ENCODE measurements at places on chromosomes 6 and 20. TPM values are rescaled to one million over a fixed set of nuclear protein-coding genes. Genes with fewer than 3 reads are reported as not detected.

Gene DPPA5
- total RNA-seq, result not detected

- peaks cover 1% of the 10 kb centered on the region for H3K4me1 ChIP-seq
- peaks cover 72% of the 10 kb centered on the region for H3K36me3 ChIP-seq
- no peak for DNase-seq
- H3K27ac ChIP-seq, result no peak overlapping the region
- H3K27me3 ChIP-seq, result no peaks in the 10 kb centered on the region
Observed at GRCh38 chr6:151431337-151431736, 20.6 kb downstream of the RMND1 start.

- no peaks in the 10 kb centered on the region for H3K4me1 ChIP-seq
- no peak overlapping the region for H3K27ac ChIP-seq
- no peaks in the 10 kb centered on the region for H3K27me3 ChIP-seq
- H3K4me3 ChIP-seq, result no peak overlapping the region
- no peaks in the 10 kb centered on the region for H3K36me3 ChIP-seq
Observed at GRCh38 chr6:11685481-11686093, 93.0 kb downstream of the ADTRP start.

GRCh38 chr6:26031151-26031594 is 56.1 kb upstream of the HFE start:
- no peaks in the 10 kb centered on the region for H3K36me3 ChIP-seq
- H3K27me3 ChIP-seq, result no peaks in the 10 kb centered on the region
- H3K27ac ChIP-seq, result no peak overlapping the region

Gene CGA
- not detected for total RNA-seq

DNA sequence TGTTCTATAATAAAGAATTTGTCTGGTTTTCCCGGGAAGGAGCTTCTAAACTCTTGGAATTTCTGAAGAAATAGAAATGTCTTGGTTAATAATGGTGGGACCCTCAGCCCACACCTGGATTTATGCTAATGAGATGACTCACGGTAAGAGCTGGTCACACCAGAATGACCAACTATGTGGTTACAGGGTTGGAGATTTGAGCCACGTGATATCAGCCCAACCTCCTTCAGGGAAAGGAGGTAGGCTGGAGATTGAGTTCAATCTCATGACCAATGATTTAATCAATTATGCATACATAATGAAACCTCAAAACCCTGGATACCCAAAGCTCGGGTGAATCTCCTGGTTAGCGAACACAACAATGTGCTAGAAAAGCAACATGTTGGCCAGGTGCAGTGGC is 22.1 kb upstream of the CDKN1A start:
- no peaks in the 10 kb centered on the region for H3K36me3 ChIP-seq
- H3K27me3 ChIP-seq, result no peaks in the 10 kb centered on the region
- no peak overlapping the region for H3K27ac ChIP-seq
- no peak for DNase-seq
- H3K4me1 ChIP-seq, result peaks cover 3% of the 10 kb centered on the region

DNA sequence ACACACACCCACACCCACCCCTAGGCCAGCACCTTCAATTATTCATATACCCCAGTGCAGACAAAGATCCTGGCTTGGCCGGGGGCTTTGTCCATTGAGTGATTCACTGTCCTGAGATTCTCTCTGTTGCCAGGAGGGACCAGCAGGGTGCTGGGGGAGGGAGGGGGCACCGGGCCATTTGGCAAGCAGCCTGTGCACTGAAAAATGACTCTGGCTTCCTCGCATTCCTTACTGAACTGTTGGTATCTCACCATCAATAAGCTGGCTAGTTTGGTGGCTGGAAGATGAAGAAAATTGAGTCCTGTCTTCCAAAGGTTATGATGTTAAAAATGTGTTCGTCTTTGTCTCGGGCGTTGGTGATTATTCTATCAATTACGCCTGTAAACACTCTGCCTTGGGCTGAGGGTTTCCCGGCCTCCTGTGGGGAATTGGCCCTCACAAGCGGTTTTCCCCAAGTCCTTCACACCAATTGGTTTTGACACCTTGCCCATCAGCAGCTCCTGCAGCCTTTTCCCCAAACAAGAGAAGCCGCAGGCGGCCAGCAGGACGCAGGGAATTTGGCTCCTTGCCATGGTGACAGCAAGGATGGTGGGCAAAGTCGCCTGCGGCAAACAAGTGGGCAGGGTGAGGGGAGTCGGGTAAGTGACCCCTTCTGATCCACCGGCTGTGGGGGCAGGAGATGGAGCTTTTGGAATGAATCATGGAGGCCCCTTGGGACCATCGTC is 4.9 kb downstream of the VSTM2L start:
- H3K4me3 ChIP-seq, result no peak overlapping the region
- no peak overlapping the region for H3K27ac ChIP-seq
- DNase-seq, result no peak
- peaks cover 11% of the 10 kb centered on the region for H3K27me3 ChIP-seq
- peaks cover 3% of the 10 kb centered on the region for H3K4me1 ChIP-seq
- H3K36me3 ChIP-seq, result no peaks in the 10 kb centered on the region

- no peaks in the 10 kb centered on the region for H3K36me3 ChIP-seq
- H3K4me3 ChIP-seq, result no peak overlapping the region
- H3K27ac ChIP-seq, result no peak overlapping the region
Observed at GRCh38 chr6:88367248-88367647, 201.1 kb upstream of the CNR1 start.

GRCh38 chr6:32415521-32416019 is 8.6 kb upstream of the BTNL2 start:
- peaks cover 3% of the 10 kb centered on the region for H3K4me1 ChIP-seq
- H3K36me3 ChIP-seq, result no peaks in the 10 kb centered on the region
- H3K27me3 ChIP-seq, result peaks cover 13% of the 10 kb centered on the region
- H3K4me3 ChIP-seq, result no peak overlapping the region
- DNase-seq, result peak; percentile 71

DNA sequence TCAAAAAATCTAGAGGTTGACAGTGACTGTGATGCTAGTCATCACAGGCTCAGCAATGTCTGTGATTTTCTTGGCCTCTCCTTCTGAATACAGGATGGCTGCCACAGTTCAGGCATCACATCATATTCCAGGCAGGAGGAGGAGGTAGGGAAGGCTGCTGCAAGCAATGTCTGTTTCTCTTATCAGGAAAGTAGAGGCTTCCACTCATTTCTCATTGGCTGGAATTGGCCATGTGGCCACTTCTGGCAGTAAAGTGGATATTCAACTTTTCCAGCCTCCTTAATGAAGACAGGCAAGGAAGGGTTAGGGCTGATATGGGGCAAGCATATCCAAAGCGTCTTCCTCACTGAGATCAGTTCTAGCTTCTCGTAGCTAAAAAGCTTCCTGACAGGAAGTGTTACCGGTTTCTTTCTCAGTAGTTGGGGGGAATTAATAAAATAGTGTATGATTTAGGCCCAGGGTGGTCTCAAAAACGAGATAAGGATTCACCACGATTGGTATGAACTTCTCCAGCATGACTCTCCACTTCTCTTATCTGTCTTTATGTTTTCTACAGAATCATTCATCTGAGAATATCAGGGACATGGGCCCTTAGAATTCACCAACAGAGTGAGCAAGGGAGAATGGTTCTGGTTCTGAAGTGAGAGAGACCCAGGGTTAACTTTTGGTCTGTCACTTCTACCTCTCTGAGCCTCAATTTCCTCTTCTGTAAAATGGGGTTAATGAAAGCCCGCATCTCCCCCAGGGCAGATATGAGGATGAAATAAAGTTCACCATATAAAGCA is 32.7 kb upstream of the PSMF1 start:
- H3K4me1 ChIP-seq, result no peaks in the 10 kb centered on the region
- H3K4me3 ChIP-seq, result no peak overlapping the region
- no peaks in the 10 kb centered on the region for H3K27me3 ChIP-seq
- no peak overlapping the region for H3K27ac ChIP-seq
- no peaks in the 10 kb centered on the region for H3K36me3 ChIP-seq
- no peak for DNase-seq

DNA sequence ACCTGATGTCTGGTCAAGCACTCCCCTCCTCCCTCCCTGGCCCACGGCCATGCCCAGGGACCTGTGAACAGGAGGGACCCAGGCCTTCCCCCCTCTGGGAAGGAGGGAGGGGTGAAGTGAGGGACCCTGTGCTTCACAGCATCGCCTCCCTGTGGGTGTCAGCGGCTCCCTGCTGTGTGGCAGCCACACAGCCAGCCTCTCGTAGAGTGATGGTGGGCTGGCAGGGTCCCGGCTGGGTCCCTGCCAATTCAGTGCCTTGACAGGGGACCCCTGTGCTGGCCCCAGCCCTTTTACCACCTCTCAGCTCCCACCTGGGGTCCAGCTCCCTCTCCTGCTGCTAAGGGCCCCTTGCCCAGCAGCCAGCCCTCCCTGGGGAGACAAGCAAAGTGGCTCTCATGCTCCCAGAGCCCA is 31.3 kb upstream of the GRM4 start:
- H3K27ac ChIP-seq, result no peak overlapping the region
- H3K27me3 ChIP-seq, result no peaks in the 10 kb centered on the region
- no peaks in the 10 kb centered on the region for H3K4me1 ChIP-seq
- no peaks in the 10 kb centered on the region for H3K36me3 ChIP-seq
- DNase-seq, result no peak
- H3K4me3 ChIP-seq, result no peak overlapping the region

DNA sequence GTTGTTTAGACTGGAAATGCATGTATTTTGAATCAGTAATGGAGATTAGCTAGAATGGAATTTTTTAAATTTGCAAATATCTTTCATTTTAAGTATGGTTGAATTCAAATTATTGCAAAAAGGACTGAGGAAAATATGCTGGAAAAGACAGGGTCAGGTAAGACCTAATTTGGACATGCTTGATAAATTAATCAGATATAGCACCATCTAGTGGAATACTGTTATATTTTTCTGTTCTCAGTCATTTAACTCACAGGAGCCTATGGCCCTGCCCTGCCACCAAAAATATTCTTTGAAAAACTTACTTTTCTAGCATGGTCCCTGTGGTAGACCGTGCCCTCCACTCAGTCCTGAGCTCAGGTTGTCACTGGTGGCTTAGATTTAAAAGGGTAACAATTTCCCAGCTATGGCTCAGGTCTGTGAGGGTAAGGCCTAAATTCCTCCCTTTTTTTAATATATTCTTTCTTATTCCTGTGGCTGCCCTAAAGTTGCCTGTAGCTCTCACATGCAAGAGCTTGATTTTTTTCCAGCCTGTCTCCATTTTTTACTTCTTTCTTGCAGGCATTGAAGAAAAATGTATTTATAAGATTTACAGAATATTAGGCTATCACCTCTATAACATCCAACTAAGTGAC is 25.3 kb upstream of the KIAA1586 start:
- no peaks in the 10 kb centered on the region for H3K4me1 ChIP-seq
- H3K27me3 ChIP-seq, result no peaks in the 10 kb centered on the region
- DNase-seq, result no peak
- no peaks in the 10 kb centered on the region for H3K36me3 ChIP-seq
- no peak overlapping the region for H3K27ac ChIP-seq
- no peak overlapping the region for H3K4me3 ChIP-seq

Gene TMEM244
- not detected for total RNA-seq

DNA sequence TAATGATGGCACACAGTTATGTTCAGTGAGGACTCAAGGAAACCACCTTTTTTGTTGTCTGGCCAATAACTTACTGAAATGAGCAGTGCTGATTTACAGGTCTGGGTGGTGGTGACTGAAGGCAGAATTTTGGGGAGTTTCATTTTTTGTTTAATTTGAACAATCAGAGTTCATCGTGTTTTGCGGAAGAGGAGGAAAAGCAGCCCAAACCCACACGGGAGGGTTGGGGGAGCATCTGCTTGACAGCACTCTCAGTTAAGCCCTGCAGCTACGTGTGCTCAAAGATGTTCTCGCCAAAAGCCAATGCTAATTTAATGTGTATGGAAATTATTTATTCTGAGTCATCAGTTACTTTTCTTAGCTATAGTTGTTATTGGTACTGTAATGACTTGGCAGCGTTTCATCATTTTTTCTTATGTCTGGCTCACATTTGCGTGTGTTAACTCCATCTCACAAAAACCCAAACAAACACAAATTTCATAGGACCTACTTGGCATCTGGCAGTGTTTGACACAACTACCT is 89.2 kb downstream of the UST start:
- H3K27ac ChIP-seq, result no peak overlapping the region
- no peaks in the 10 kb centered on the region for H3K36me3 ChIP-seq
- DNase-seq, result no peak
- H3K4me3 ChIP-seq, result no peak overlapping the region

Gene GTF3C6
- 133 TPM for total RNA-seq

GRCh38 chr6:143205585-143205984 is 144.9 kb downstream of the AIG1 start:
- H3K27me3 ChIP-seq, result no peaks in the 10 kb centered on the region
- no peak for DNase-seq
- no peaks in the 10 kb centered on the region for H3K4me1 ChIP-seq
- H3K36me3 ChIP-seq, result no peaks in the 10 kb centered on the region

- H3K27ac ChIP-seq, result no peak overlapping the region
- no peak overlapping the region for H3K4me3 ChIP-seq
- no peaks in the 10 kb centered on the region for H3K4me1 ChIP-seq
- no peaks in the 10 kb centered on the region for H3K36me3 ChIP-seq
Observed at GRCh38 chr6:14197118-14197517, 79.5 kb downstream of the CD83 start.

Gene EPB41L1
- 19.0 TPM for total RNA-seq

Gene TGM3
- total RNA-seq, result not detected

DNA sequence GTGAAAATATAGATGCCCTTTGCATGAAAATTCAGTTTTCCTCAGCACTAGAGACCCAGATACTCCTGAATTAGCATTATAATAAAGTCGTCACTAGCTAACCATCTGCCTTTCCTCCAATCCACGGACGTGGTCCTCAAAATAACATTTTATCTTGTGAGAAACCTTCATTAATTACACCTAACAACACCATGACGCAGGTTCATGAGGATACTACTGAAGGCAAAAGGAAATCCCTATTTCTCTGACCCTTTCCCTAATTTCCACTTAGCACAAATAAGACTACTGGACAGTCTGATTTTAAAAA is 1.3 kb upstream of the PNISR start:
- H3K36me3 ChIP-seq, result no peaks in the 10 kb centered on the region
- peak overlapping the region; percentile 71 for H3K4me3 ChIP-seq

Gene VGLL2
- 0.20 TPM for total RNA-seq

DNA sequence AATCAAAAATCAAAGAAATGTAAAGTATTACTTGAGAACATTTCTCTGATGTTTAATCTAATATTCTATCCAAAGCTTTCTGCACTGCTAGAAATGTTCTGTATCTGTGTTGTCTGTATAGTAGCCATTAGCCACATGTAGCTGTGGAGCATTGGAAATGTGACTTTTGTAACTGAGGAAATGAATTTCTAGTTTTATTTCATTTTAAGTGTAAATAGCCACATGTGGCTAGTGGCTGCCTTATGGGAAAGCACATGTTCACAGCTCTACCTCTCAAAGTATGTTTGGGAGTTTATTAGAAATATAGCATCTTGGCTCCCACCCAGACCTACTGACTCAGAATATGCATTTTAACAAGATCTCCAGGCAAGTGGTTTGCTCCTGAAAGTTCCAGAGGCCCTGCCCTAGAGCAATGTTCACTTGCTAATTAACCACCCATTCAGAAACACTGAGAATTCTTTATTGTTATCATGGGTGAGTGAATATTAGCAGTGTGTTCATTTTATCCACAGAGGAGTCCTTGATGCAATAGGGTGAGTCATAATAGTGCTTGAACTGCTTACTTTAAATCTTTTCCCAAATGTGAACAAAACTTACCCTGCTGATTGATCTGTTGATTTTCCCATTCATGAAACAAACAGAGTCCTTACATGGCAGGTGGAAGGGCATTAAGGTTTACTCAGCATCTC is 282.7 kb downstream of the PLCB1 start:
- H3K4me3 ChIP-seq, result no peak overlapping the region
- H3K27me3 ChIP-seq, result no peaks in the 10 kb centered on the region
- DNase-seq, result no peak
- H3K27ac ChIP-seq, result no peak overlapping the region
- H3K4me1 ChIP-seq, result no peaks in the 10 kb centered on the region

Gene TAP2
- total RNA-seq, result 17.1 TPM

- peaks cover 40% of the 10 kb centered on the region for H3K36me3 ChIP-seq
- H3K27me3 ChIP-seq, result no peaks in the 10 kb centered on the region
- peaks cover 14% of the 10 kb centered on the region for H3K4me1 ChIP-seq
- peak overlapping the region; percentile 87 for H3K4me3 ChIP-seq
Observed at GRCh38 chr6:170553534-170554012, 466 bp upstream of the PSMB1 start.

Gene IRF4
- 0.28 TPM for total RNA-seq
